ENCODE measurements at places on chromosomes 12 and 14.

DNA sequence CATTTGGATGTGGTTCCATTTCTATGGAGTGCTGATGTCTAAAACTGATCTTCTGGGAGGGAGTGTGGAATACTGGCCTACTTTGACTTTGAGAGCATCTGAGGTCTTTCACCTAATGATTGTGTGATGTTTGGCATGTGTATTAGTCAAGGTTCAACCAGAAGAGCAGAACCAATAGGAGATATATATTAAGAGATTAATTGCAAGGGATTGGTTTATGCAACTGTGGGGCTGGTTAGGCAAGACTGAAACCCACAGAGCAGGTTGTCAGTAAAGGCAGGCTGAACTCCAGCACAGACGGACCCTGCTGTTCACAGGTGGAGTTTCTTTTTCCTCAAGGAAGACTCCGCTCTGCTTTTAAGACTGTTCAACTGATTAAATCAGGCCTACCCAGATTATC lies 11.6 kb downstream of the BMAL2 start:
- no peak for DNase-seq

- DNase-seq = no peak
Observed at GRCh38 chr14:67385618-67386017, 25.5 kb downstream of the EIF2S1 start.

GRCh38 chr12:19970116-19970515 lies 398.2 kb upstream of the PDE3A start:
- DNase-seq = peak; percentile 92

DNA sequence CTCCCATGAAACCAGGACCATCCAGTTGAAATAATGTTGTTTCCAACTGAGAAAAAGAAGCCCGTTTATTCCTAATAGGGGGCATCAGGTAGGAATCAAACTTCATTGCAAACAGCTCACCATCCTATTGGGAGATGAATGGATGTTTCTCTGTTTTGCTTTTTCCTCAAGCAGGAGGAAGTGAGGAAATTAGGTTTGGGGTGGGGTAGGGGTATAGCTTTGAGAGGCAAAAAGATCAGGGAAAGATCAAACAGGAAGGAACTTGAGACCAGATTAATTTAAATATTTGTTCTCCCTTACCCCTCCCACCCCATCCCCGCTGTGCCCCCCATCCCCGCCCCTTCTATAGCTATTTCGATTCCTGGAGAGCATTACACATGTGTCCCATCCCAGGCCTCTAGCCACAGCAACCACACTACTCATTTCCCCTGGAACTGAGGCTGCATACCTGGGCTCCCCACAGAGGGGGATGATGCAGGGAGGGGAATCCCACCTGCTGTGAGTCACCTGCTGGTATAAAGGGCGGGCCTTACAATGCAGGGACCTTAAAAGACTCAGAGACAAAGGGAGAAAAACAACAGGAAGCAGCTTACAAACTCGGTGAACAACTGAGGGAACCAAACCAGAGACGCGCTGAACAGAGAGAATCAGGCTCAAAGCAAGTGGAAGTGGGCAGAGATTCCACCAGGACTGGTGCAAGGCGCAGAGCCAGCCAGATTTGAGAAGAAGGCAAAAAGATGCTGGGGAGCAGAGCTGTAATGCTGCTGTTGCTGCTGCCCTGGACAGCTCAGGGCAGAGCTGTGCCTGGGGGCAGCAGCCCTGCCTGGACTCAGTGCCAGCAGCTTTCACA lies at the start of gene IL23A:
IL23A (plus strand) TSS at position 577 of the 850 bp plus-strand sequence; CDS start at position 738, 161 bp downstream.
- DNase-seq = peak; percentile 31

DNA sequence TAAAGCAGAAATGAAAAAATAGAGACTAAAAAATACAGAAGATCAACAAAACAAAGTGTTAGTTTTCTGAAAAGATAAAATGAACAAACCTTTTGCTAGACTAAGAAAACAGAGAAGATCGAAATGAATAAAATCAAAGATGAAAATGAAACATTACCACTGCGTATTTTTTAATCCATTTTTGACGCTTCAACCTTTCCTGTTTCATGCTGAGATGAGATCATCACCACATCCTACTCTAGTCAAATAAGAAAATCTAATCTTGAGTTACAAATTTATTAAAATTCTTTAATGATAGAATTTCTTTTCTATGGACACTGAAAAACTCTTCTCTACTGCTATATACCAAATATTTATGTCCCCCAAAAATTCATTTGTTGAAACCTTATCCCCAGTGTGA lies 30.7 kb downstream of the MAGOHB start:
- DNase-seq = no peak

- peak; percentile 47 for DNase-seq
Observed at GRCh38 chr12:51672334-51672733, 81.3 kb downstream of the SCN8A start.

DNA sequence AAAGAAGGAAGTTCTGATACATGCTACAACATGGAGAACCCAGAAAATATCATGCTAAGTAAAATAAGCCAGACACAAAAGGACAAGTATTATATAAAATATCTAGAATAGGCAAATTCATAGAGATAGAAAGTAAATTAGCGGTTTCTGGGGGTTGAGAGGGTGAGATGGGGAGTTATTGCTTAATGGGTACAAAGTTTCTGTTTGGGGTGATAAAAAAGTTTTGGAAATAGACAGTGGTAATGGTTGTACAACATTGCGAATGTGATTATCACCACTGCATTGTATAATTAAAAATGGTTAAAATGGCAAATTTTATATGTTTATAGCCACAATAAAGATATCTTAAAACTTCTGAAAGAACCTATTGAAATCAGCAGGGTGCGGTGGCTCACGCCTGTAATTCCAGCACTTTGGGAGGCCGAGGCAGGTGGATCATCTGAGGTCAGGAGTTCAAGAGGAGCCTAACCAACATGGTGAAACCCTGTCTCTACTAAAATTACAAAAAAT lies 15.0 kb downstream of the ZBTB25 start:
- no peak for DNase-seq

DNA sequence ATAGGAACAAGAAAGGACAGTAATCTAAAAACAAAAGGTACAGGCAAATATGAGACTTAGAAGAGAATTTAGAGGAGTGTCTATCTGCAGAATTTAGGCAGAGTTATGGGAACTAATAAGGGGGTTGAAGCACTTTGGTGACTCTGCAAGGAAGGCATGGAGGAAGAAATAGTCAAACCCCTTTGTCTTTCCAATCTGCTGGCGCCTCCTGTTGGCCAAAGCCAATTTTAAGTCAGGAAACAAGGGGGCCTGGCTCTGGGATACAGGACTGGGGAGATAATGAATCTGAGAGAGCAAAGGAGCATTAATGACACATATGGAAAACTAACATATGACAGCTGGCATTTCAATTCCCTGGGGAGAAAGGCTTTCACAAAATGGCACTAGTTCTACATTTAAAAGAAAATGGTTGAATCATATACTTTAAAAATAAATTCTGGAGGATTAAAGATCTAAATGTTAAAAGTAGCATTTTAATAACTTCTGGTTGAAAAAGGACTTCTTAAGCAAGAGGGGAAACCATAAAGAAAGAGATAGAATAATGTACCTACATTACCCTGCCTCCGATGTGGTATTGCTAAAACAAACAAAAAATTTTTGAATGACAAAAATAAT lies 48.5 kb upstream of the CSRP2 start:
- peak; percentile 56 for DNase-seq

- no peak for DNase-seq
Observed at GRCh38 chr14:71175491-71175890, 268.2 kb downstream of the PCNX1 start.

- DNase-seq = no peak
Observed at GRCh38 chr12:68031881-68032739, 42.9 kb downstream of the IFNG-AS1 start.

- DNase-seq = no peak
Observed at GRCh38 chr12:117037289-117038022, 61.8 kb downstream of the TESC start.

DNA sequence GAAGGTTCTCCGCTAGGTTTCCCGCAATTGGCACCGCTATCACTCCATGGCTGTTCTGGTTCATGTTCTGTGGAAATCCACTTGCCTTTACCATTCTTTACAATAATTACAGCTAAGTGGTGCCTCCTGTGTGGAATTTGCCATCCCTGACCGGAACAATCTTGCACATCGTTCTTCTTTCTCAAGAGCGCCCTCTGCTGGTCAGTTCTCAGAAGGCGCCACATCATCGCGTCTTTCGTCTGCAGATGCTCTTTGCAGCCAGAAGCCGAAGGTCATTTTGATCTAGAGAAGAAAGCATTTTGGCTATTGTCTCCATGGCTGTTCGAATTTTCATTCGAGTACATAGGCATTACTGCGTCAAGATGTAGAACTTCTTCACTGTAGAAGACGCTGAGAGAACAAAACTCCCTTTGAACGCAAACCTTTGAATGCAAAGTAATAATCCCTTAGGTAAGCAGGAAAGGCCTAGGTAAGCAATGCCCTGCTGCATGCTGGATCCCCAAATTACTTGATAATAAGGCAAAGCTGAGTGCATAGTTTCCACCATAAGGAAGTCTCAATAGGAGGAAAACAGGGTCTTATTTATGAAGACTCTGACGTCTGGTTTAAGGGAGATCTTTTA lies 10.1 kb upstream of the RTRAF start:
- peak; percentile 73 for DNase-seq

- DNase-seq = no peak
Observed at GRCh38 chr14:70082394-70082793, 106.4 kb downstream of the SLC8A3 start.

- no peak for DNase-seq
Observed at GRCh38 chr14:75989134-75989533, 3.6 kb downstream of the IFT43 start.

DNA sequence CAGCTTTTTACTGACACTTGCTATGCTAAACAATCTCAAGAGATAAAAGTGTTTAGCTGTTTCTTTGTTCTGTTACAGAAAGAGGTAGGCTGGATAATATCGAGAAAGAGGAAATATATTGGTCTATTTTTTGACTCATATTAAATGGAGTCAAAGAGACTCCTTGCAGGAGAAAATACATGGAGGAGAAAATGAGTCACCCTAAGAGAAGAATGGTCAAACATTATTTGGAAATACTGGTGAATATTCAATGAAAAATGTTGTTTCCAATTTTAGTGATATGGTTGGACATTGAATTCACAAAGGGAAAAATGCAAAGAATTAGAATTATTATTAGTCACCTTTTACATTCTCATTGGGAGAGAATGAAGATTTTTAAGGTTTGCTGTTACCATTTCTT lies 3.2 kb downstream of the KCNJ8 start:
- peak; percentile 61 for DNase-seq

DNA sequence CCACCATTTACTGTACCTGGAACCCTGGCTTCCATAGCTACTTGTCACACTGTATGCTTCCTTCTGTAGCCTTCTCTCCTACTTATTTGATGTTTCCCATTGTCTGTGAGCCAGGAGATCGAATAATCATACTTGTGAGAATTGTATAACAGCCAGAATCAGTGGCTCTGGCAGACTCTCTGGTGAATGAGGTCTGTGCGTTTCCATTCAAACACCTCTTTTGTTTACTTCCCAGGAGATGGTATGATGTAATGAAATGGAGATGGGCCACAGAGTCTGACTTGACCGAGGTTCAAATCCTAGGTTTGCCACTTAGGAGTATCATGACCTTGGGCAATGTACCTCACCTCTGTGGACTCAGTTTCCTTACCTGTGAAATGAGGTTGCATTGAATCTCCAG lies 35.7 kb upstream of the CLMN start:
- no peak for DNase-seq

- DNase-seq = no peak
Observed at GRCh38 chr12:70966046-70966445, 45.5 kb upstream of the PTPRR start.

GRCh38 chr14:61652526-61653262 lies 42.6 kb upstream of the HIF1A start:
- DNase-seq = no peak

GRCh38 chr14:105525326-105525725 lies 1.1 kb upstream of the TMEM121 start:
- no peak for DNase-seq

- peak; percentile 33 for DNase-seq
Observed at GRCh38 chr12:81627336-81628189, 131.6 kb downstream of the PPFIA2 start.

GRCh38 chr14:95395098-95395737 lies 75.5 kb upstream of the CLMN start:
- no peak for DNase-seq

DNA sequence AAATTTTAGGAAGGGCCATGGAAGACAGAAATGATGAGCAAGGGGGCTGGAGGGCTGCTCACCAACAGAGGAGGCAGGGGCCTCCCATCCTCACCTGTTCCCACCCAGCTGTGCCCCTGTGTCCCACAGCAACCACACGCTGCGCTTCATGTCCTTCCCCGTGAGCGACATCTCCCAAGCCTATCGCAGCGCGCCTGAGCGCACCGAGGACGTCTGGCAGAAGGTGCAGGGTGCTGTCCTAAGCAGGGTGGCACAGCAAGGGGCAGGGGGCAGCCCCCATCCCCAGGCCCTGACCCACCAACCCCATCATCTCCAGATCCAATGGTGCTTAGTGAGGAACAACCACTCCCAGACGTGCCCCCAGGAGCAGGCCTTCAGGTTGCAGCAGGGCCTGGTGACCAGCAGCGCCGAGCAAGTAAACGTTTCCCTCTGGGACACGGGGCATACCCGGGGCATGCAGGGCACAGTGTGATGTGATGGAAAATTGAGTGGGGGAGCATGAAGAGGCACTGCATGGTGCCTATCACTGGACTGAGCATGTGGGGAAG lies 8.1 kb downstream of the CARMIL3 start:
- DNase-seq = no peak

DNA sequence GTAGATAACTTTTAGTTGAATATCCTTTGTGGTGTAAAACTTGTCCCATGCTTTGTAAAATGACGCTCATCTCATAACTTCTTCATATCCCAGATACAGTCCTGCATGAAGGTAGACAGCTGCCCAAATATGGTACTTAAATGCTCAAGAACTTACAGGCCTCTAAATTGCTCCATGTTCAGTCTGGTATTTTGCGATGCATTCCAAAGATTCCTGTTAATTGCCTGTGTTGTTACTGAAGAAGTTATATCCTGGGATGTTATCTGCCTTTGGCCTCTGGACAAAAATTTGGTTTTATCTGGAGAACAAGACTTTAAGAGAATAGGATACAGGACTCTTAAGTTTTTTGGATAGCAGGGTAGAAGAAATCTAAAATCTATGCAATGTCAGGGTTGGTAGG lies 473.0 kb downstream of the PCNX1 start:
- DNase-seq = peak; percentile 90

- DNase-seq = no peak
Observed at GRCh38 chr12:132061197-132061596, 82.9 kb downstream of the DDX51 start.

DNA sequence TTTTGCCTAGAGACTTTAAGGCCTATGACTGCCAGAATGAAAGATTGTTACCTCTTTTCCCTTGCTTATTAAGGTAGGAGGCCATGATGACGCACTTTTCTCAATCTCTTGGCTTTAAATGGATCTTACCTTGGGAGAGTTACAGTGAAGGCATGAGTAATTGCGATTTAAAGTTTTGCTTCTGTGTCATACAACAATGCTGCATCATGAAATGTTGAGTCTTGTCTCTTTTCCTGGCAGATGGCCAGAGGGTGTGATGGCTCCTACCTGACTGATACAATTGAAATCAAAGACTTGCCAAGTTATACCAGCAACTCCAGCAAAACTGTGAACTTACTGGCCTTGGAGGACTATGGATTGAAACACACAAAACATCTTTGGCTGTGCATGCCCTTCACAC lies 17.2 kb upstream of the LRRK2 start:
- no peak for DNase-seq

GRCh38 chr12:67112586-67112985 lies 156.6 kb upstream of the CAND1 start:
- no peak for DNase-seq

- peak; percentile 65 for DNase-seq
Observed at GRCh38 chr14:104708606-104709268, 15.3 kb upstream of the ADSS1 start.

Measured in EL (cell line).